Sigmoid colon (tissue), 7 donors: ENCODE measurements at places on chromosomes 3 and 15.

DNA sequence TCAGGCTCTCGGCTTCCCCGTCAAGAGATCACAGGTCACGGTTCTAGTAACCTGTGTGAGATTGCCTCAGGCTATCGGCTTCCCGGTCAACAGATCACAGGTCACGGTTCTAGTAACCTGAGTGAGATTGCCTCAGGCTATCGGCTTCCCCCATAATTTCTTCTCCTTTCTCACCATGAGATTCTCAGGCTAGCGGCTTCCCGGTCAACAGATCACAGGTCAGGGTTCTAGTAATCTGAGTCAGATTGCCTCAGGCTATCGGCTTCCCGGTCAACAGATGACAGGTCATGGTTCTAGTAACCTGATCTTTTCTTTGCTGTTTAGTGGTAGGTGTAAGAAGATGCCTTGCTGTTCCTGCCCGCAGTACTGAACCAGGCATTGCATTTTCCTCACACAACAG lies 418.2 kb upstream of the ZNF717 start:
- no peak for DNase-seq

GRCh38 chr15:46207341-46207740 lies 572.5 kb downstream of the SQOR start:
- no peak for DNase-seq

- no peak for DNase-seq
Observed at GRCh38 chr15:24761704-24762302, 86.2 kb downstream of the NPAP1 start.

- DNase-seq = no peak
Observed at GRCh38 chr15:26974120-26974780, 3.3 kb downstream of the GABRG3 start.

GRCh38 chr3:182436547-182436946 lies 356.8 kb upstream of the ATP11B start:
- DNase-seq = no peak
